ENCODE measurements at places on chromosomes 3 and 15.

DNA sequence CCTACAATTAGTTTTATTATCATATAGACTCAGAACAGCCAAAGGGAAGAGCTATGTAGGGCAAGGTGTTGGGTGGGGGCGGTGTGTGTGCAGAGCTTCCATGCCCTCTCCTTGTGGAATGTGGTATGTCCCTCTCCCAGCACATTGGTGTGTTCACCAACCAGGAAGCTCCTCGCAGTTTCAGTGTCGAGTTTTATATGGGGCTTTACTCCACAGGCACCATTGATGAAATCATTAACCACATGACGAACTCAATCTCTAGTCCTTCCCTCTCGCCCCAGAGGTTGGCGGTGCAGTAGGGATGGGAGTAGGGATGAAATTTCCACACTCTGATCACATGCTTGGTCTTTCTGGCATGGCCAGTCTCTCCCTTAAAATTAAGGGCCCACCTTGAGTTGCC, 13.6 kb upstream of the SRP14 start:
- DNase-seq: no peak

GRCh38 chr3:132841621-132842020, 119.4 kb upstream of the NPHP3 start:
- no peak for DNase-seq

DNA sequence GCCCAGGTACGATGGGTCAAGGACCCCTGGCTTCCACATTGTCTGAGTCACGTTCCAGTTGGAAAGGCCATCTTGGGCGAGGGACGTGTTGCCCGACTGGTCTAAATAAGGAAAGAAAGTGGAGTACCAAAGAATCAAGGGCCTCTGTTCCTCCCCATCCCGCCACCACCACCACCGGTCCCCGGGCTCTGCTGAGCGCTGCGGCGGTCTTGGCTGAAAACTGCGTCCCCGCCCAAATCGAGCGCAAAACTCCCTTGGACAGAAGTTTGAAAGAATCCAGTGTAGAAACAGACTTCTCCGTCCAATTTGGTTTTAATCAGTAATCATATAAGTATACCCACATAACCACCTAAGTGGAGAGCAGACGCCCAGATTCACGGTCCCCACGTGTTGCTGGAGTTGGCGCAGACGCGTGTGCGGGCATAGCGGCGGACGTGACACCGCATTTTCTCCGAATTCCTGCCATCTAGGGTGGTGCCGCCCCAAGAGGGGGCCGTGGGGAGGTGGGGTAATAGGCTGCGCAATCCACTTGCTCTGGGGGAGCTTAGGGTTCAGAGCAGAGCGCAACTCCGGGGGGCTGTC, 243.8 kb upstream of the TOPAZ1 start:
- DNase-seq: no peak

GRCh38 chr3:70982700-70983140, 600.8 kb downstream of the FOXP1 start:
- DNase-seq: no peak

GRCh38 chr3:126167566-126167965, 12.8 kb downstream of the ALDH1L1 start:
- DNase-seq: no peak

DNA sequence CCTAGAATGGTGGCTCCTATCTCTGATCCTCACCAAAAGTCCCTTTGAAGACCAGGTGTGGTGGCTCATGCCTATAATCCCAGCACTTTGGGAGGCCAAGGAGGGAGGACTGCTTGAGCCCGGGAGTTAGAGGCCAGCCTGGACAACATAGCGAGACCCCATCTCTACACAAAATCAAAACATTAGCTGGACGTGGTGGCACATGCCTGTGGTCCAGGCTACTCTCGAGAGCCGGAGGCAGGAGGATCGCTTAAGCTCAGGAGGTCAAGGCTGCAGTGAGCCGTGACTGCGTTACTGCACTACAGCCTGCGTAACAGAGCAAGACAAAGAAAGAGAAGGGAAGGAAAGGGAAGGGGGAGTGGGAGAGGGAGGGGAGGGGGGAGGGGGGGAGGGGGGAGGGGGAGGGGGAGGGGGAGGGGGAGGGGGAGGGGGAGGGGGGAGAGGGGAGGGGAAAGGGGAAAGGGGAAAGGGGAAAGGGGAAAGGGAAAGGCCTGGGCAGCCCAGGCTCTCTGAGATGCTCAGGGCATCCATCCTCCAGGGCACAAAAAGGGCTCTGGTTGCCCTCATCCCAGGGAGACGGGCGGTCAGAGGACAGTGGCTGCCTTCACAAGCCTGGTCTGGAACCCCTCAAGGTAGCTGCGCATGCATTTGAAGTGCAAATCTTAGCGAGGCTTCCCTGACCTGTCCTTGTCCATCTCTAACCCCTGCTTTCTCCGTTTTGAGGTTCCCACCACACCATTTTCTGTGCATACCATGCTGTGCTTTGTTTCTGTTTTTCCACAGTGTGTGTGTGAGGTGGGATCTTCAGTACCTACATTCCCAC, 76.1 kb downstream of the LDHAL6B start:
- no peak for DNase-seq

DNA sequence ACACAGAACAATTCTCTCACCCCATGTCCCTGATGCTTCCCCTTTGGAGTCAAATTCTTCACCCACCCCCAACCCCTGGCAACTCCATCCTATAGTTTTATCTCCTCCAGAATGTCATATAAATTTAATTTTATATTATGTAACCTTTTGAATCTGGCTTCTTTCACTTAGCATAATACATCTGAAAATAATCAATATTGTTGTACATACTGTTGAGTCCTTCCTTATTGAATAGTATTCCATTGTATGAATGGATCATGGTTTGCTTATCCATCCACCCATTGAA, 98.9 kb upstream of the TSC22D2 start:
- DNase-seq: no peak

GRCh38 chr3:153293265-153293664, 131.2 kb downstream of the RAP2B start:
- no peak for DNase-seq

GRCh38 chr15:43184407-43185124, 637 bp upstream of the CCNDBP1 start:
- DNase-seq: no peak
